Naive thymus-derived CD8-positive, alpha-beta T cell (primary cell): ENCODE measurements at places on chromosomes 13 and 19. TPM values are rescaled to one million over a fixed set of nuclear protein-coding genes. Genes with fewer than 3 reads are reported as not detected.
A peak's percentile ranks its signal among the peaks of the same experiment; 100 is the strongest.

Gene CCDC169
- total RNA-seq, result not detected

DNA sequence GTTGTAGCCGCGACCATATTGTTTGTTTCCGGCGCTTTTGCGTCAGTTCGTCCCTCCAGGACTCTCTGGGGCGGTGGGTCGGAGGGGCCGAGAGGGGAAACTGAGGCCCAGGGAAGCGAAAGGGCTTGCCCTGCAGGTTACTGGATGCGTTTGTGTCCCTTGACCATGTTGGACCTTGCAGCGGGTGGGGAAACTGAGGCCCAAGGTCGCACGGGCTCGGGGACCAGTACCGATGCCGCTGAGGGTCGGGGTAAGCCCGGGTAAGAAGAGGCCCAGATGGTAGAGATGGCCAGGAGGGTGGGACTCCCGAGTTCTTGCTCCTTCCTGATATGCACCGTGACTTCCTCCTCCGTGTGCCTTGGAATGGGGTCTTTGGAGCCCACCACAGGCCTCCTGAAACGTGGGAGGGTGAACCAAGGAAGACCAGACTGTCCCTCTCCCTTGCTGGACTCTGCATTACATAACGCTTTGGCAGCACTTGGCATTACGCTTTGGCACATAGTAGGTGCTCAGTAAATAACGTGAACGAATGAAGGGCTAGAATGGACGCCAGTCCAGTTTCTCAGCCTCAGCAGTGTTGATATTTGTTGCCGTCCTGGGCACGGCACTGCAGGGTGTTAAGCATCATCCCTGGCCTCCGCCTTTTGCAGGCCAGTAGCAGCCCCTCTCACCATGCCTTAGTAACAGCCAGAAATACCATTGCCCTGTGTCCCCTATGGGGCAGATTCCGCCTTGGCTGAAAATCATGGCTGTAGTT is 743 bp downstream of the CHAF1A start:
- DNase-seq, result no peak

GRCh38 chr13:99043831-99044231 is 66.0 kb upstream of the DOCK9 start:
- no peak for DNase-seq

Gene DNAAF3
- not detected for total RNA-seq

DNA sequence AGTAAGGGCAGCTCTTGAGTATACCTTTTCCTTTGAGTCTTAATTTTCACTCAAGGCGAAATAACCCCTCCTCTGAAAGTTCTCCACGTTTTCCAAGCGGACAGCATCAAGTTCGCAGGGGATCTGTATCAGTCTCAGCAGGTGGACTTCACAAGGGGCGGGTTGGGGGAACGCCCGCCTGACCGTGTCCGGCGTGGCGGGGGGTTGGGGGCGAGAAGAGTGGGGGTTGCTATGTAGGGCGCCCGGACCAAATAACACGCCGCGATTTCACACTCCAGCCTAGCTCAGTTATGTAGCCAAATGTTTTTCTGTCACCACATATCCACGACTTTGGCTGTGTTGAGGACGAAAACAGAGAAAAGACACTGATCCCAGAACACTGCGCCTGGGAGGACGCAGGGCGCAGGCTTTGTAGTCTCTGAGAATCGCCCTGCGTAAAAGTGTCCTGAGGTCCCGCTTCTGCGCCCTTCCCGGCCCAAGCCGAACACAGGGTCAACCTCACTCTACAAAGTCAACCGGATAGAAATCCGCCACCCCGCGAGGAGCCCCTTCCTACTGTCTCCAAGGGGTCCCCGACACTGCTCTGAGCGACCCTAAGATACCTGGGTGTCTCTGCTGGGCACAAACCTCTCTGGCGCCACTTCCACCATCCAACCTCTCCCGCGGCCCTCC is 524 bp downstream of the RUBCNL start:
- no peak for DNase-seq

GRCh38 chr19:55261671-55262126 is 2.9 kb upstream of the PPP6R1 start:
- no peak for DNase-seq

GRCh38 chr13:94382517-94382916 is 97.0 kb downstream of the DCT start:
- no peak for DNase-seq

GRCh38 chr19:6056801-6057650 is 53.3 kb downstream of the RFX2 start:
- no peak for DNase-seq

Gene SUGP2
- 136 TPM for total RNA-seq

GRCh38 chr19:42229855-42230351 is 9.8 kb downstream of the ZNF526 start:
- DNase-seq, result no peak

DNA sequence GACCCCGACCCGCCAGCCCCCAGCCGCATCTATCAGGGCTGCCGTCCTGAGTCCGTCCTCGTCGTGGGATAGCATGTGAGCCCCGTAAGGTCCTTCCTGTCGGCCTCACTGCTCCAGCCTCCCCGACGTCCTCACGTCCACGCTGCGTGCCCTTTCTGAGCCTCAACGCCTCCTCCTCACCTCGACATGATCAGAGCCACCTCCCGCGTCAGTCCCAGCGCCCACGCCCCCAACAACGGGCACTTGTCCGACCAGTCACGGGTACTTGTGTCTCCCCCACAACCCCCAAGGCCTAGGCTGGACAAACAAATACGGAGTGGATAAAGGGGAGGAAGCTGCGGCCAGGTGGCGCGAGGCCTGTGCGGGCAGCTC is 665 bp downstream of the ZNF497 start:
- DNase-seq, result peak; percentile 35

Gene KIR3DL1
- total RNA-seq, result 0.21 TPM
